Esophagus muscularis mucosa (tissue), 4 donors: ENCODE measurements at places on chromosomes 6 and 20. TPM values are rescaled to one million over a fixed set of nuclear protein-coding genes. Genes with fewer than 3 reads are reported as not detected.

- H3K4me1 ChIP-seq, result no peaks in the 10 kb centered on the region
- H3K27ac ChIP-seq, result no peak overlapping the region
- no peak overlapping the region for H3K4me3 ChIP-seq
- DNase-seq, result no peak
- no peaks in the 10 kb centered on the region for H3K36me3 ChIP-seq
- H3K27me3 ChIP-seq, result no peaks in the 10 kb centered on the region
Observed at GRCh38 chr6:140209775-140210174, 835.3 kb upstream of the CITED2 start.

DNA sequence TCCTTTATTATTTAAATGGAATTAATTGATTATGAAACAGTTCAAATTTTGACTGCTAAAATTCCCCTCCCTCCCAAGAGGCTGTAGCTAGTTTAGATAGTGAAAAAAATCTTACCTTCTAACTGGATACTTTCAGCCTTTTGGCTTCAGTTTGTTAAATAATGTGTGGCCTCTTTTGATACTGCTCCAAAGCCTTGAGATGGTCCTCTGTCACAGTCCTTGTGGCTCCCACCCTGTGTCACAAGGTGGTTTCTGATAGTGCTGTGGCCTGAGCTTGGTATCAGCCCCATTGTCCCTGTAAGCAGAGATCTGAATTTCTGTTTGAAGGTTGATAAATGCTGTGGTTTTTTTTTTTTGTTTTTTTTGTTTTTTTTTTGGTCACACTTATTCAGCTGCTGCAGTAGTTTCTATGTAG is 20.8 kb downstream of the PANK2 start:
- peaks cover 34% of the 10 kb centered on the region for H3K4me1 ChIP-seq
- H3K4me3 ChIP-seq, result no peak overlapping the region
- DNase-seq, result no peak
- H3K27me3 ChIP-seq, result no peaks in the 10 kb centered on the region
- peaks cover 74% of the 10 kb centered on the region for H3K36me3 ChIP-seq

GRCh38 chr20:17565169-17565845 is 4.6 kb upstream of the DSTN start:
- peak overlapping the region; percentile 100 for H3K27ac ChIP-seq
- peaks cover 35% of the 10 kb centered on the region for H3K4me1 ChIP-seq
- no peaks in the 10 kb centered on the region for H3K36me3 ChIP-seq

DNA sequence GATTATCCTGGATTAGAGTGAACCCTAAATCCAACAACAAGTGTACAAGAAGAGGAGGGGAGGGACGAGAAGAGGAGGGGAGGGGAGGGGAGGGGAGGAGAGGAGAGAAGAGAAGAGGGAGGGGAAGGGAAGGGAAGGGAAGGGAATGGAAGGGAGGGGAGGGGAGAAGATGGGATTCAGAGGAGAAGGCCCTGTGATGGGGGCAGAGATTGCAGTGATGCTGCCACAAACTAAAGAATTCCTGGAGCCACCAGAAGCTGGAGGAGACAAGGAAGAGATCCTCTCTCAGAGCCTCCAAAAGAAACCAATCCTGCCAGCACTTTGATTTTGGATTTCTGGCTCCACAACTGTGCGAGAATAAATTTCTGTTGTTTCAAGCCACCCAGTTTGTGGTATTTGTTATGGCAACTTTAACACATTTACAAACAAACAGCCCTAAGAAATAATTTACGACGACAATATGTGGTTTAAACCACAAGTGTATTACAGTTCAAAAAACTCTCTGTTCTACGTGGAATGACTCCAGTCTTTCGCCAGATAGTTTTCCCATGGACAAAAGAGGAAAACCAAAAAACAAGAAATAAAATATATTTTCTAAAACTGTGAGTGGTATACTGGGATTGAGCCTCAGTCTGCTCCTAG is 235.4 kb downstream of the HDGFL1 start:
- no peak for DNase-seq
- no peak overlapping the region for H3K27ac ChIP-seq
- no peak overlapping the region for H3K4me3 ChIP-seq
- no peaks in the 10 kb centered on the region for H3K27me3 ChIP-seq
- H3K4me1 ChIP-seq, result no peaks in the 10 kb centered on the region

Gene TMC2
- not detected for total RNA-seq

Gene SYNGAP1
- 11.5 TPM for total RNA-seq
